CD8-positive, alpha-beta T cell (primary cell): ENCODE measurements at places on chromosomes 16 and 17.

DNA sequence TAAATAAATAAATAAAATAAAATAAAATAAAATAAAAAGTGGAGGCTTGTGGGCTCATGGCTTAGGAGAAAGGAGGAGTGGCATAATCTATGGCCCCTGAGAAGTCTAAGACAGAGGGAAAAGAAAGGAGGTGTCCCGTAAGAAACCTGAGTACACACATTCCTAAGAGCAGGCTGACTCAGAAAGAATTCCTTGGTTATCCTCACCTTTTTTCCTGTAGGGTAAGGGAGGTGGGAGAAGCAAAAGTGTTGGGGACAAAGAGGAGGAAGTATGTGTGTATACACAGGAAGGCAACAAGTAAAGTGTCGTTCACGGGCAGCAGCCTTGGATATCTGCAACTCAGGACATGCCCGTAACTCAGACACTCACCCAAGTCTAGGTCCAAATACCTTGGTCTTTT, 29.3 kb downstream of the MARF1 start:
- no peak for DNase-seq

DNA sequence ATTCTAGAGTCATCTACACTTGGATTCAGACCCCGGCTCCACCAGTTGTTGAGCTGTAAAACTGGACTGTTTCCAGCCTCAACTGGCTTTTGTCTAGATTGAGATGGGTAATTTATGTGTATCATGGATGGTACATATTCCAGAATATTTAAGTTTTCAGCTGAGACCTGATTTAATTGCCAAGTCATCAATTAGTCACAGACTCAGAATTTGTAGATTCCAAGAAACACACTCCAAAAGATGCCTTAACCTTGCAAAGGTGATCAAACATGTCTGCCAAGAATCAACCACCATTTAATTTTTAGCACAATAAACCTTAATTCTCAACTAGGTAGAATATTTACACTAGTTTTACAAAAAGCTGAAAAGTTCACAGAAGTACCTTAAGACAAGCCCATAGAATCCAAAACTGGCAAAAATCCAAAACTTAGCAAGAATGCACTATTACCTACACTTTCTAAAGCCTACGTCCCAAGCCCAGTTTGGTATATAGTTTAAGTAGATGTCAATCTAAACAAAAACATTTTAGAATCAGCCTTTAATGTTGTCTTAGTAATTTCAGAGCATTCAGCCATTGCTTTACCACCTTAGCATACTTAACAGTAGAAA, 17.7 kb downstream of the SIAH1 start:
- DNase-seq: no peak

GRCh38 chr17:57228911-57229310, 27.4 kb upstream of the MSI2 start:
- no peak for DNase-seq

- DNase-seq: no peak
Observed at GRCh38 chr17:17725011-17725751, 43.9 kb downstream of the RAI1 start.

- no peak for DNase-seq
Observed at GRCh38 chr17:71176928-71177443, 943.8 kb upstream of the SOX9 start.

DNA sequence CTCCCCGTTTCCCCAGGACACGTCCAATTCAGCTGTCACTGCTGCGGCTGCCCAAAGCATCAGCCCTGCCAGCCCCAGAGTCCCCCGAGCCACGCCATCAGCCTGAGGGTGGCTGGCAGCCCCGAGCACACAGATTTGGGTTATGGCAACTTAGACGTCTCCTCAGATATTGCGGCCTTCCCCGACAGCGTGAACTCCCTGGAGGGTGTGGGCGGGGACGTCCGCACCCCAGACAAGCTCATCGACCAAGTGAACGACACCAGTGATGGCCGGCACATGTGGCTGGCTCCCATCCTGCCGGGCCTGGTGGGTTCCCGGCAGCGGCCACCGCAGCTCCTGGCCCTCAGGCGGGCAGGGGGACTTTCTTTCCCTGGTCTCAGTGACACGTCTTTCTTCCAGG, 224.8 kb downstream of the KATNIP start:
- DNase-seq: no peak

DNA sequence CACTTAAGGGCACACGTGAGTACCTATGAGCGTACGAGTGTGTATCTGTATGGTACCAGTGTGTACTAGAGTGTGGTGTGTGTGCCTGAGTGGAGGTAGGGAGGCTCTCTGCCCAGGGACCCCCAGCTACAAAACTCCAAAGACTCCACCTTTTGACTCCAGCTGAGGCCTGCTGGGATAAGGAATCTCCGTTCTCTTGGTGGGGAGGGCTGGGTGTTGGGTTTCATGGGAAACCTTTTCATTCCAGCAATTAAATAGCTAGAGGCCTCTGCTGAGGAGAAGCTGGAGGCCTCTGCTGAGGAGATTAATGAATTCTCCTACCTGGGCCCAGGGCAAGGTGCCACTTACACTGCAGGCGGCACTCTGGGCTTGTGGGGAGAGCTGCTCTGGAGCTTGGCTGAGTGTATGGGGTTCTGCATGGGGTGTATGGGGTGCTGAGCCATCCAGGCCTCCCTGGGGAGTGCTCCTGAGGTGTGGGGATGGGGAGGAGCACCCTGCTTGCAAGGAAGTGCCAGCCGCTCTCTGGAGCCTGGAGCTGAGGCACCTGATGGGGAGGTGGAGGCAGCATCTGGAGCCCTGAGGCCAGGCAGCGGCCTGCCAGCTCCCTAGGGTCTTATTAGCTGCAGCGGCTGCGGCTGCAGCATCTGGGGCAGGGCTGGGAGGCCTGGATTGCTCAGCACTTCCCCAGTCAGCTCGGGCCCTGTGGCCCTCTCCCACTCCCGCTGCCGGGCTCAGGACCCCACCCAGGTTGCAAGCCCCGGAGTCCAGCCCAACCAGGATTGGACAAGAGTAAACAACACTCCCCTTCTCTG, 4.6 kb downstream of the ANKRD13B start:
- no peak for DNase-seq

- no peak for DNase-seq
Observed at GRCh38 chr16:56855946-56856345, 9.1 kb upstream of the SLC12A3 start.

GRCh38 chr17:50100921-50101345, 5.8 kb downstream of the PDK2 start:
- DNase-seq: no peak

- DNase-seq: no peak
Observed at GRCh38 chr16:77896415-77897128, 108.2 kb downstream of the VAT1L start.

DNA sequence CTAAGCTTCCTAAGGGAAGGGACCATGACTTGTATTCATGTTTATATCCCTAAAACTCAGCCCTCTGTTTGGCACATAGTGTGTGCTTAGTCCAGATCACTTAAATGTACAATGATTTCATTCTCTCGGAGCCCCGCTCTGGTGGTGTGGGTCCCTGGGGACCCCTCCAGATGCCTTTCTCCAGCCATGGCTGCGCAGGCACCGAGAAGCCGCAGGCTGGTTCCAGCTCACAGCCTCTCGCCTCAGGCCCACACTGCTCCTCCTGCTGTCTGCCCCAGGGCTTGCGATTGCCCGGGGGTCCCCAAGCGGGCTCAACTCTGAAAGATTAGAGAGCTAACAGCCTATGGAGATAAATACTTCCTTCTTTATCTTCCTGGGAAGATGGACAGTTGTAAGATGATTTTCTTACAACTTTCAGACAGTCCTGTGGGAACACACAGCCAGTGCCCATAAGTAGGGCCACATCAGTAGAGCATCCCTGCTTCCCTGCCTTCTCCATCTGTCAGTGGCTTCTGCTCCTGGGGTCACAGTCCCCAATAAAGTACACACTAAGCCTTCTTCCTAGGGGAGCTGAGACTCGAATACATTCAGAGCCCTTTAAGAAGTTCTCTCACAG, 66.2 kb downstream of the CENPV start:
- DNase-seq: no peak

- peak; percentile 82 for DNase-seq
Observed at GRCh38 chr17:82236142-82236971, 7.5 kb downstream of the SLC16A3 start.

DNA sequence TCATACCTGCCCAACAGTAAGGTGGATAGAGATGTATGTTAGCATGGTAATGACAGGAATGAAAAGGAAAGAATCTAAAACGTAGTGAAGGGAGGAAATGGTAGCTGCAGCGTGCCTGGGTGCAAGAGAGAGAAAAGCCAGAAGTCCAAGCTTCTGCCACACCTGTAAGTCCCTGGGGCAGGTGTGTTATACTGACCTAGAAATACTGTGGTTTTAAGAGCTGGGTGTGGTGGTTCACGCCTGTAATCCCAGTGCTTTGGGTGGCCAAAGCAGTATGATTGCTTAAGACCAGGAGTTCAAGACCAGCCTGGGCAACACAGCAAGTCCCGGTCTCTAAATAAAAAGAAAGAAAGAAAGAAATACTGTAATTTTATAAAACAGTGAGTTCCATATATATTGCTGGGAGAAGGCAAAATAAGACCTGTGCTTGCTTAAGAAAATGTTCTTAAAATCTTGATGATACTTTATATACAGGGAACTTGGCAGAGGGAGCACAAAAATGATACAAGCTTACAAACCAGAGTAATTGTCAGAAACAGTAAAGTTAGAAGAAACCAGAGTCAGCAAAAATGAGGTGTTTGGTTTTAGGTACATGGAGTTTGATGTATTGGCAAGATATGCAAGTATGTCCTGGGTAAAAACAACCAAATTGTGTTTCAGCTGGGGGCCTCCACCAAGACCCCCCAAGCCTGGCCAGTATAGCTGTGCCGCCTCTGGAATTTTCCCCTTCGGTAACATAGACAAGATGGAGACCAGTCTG, 6.6 kb downstream of the ALOX12 start:
- no peak for DNase-seq

DNA sequence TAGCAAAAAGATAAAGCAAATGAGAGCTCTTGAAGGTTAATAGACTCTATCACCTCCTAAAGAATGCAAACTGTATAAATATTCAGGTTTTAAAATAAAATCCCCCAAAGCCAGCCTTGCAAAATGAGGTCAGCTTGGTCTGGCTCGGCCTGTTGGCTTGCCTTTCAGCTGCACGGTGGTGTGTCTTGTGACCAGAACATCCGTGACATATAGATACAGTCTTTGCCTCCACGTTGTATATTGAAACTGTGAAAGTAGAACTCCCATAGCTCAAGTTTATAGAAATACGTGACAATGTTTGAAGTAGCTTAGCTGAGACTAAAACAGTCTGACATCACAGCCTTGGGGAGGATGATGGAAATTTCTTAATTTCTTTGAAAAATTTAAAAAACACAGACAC, 236.6 kb upstream of the MYOCD start:
- DNase-seq: no peak

DNA sequence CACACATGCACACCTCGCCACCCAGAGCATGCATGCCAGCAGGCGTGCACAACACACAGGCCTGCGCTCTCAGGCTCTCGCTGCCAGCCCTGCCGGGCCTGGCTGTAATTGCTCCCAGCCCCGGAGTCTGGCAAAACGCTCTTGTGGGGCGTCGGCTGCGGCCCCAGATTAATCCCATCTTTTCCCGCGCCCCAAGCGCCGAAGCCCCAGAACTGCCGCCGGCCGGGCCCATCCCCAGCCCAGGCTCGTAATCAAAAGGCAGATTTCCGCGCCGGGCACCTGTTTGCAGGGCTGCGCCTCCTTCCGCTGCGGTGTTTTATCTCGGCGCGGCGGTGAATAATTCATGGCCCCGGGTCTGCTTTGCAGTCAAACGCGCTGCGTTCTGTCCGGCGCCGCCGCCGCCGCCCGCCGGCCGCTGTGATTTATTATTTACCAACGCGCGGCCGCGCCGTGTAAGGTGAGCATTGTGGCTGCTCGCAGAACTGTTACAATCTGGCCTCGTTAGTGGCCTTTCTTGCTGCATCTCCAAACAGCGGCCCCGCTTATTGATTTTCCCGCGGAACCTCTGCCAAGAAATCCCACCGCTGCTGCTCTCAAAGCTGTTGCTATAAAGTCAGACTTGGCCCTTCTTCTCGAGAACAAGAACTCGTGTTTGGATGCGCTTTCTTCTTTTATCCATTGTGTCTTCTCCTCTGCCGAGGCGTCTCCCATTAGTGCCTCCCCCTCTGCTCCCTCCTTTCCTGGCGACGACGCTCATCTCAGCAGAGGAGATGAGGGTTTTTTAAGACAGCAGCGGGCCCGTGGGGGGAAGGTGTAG, 126.1 kb downstream of the IRX5 start:
- no peak for DNase-seq

DNA sequence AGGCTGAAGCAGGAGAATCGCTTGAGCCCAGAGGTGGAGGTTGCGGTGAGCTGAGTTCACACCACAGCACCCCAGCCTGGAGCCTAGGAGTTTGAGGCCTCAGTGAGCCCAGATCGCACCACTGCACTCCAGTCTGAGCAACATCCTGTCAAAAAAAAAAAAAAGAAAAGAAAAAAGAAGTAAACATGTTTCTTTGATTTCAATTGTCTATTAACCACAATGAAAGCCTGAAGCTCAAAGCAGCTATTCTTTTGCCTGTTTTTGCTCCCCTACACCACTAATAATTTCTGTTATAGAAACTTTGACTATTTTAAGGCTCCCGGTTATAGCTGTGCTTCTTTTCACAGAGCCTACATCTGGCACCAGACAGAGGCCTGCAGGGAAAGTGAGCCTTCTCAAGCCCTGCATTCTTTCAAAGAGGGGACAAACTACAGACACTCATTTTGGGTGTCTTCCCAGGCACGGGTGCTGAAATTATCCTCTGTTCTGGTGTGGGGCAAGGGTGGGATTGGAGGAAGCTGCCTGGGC, 14.2 kb upstream of the SLC52A1 start:
- peak; percentile 56 for DNase-seq

- DNase-seq: no peak
Observed at GRCh38 chr16:80208015-80208414, 332.8 kb upstream of the DYNLRB2 start.

DNA sequence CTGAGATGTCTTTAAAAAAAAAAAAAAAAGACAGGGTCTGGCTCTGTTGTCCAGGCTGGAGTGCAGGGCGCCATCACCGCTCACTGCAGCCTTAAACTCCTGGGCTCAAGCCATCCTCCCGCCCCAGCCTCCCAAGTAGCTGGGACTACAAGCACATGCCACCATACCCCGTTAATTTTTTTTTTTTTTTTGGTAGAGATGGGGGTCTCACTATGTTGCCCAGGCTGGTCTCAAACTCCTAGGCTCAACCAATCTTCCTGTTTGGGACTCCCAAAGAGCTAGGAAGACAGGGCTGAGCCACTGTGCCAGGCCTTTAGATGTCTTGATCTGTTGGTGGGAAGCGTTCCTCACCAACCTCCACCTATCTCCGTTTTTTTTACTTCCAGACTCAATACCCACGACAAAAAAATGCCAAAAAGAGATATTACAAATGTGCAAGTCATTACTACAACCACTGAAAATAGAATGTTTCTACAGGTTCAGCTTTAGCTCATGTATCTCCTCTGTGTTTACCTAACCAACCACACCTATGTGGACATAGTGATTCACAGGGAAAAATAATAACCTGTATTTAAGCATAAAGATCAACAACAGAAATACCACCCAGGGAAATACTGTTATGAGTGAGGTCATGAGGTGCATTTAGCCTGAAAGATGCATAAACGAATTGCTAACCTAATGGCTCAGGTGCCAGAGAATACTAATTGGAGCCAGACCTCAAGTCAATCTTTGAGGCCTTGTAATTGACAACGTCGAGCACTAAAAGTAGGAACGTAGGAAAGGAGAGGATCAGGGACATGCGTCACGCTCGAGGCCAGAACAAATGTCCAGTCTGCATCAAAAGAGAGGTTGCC, 22.6 kb downstream of the NACA2 start:
- no peak for DNase-seq
